ENCODE measurements at places on chromosomes 16 and 17. TPM values are rescaled to one million over a fixed set of nuclear protein-coding genes. Genes with fewer than 3 reads are reported as not detected.

DHX58 gene
- 15.1 TPM for total RNA-seq

KRT17 gene
- 12.6 TPM for total RNA-seq

DPEP3 gene
- not detected for total RNA-seq

CES4A gene
- 7.9 TPM for total RNA-seq

DNA sequence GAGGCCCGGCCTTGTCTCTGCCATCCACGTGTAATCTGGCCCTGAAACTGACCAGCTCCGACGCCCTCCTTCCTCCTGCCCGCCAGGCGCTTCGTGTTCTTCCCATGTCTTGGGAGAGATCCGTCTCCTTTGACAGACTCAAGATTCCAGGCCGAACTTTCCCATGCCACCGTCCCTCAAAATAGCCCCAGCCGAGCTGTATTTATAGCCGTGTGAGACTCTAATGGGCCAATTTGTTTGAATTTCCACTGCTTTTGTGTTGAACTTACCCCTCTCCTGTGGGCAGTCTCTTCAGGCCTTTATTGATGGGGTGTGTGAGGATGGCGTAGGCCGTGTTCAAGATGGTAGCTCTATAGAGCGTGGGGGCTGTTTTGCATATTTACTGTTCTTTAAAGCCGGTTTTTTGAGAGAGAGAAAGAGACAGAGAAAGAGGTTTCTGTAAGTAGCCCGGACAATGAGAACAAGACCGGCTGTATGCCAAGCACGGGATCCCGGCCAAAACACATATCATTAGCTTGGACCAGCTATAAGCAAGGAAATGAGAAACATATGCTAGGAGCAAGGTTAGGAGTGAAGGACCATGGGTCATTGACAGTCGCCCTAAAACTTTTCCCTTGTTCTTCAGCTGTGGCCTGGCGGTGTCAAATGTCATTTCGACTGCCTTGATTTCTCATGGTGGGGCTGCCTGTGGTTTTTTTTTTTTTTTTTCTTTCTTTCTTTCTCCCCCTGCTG, 124.5 kb upstream of the ZFHX3 start:
- peak; percentile 90 for DNase-seq

- DNase-seq = no peak
Observed at GRCh38 chr17:82696259-82696658, 2.2 kb downstream of the RAB40B start.

GRCh38 chr17:45001310-45001709, 33.2 kb upstream of the C1QL1 start:
- no peak for DNase-seq

Data from uterus (tissue), 4 donors.